ENCODE measurements at places on chromosomes 6 and 20.

DNA sequence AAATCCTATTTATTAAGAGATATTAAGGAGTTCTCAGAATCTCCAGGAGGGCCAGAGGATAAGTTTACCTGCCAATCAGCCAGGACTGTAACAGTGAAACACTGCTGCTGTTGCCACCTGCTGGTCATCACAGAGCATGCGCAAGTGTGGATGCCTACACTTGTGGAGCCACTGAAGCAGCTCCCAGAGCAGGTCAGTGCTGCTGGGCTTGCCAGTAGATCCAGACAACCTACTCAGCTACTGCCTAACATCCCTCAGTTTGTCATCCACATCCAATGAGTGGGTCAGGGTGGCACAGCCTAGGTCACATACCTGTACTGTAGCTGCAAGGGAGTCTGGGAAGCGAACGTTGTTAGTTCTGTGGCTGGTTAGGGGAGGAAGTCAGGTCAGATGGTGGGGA is 18.3 kb upstream of the NHSL1 start:
- peak; percentile 31 for DNase-seq

DNA sequence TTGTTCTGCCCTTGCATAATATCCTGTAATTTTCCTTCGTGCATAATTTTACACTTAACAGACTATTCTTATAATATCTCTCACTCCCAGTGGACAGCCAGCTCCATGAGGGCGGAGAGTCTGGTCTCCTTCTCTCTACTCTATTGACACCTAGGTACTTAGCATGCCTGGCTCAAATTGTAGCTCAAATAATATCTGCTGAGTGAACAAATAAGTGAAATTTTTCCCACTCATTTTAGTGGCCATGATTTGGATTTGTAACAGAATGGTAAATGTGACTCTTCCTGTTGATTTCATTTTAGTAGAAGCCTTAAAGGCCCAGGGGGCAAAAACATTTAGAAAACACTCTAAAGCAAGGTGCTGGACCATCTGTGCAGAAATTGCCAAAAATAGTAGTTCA is 7.8 kb upstream of the DOK5 start:
- DNase-seq, result no peak

DNA sequence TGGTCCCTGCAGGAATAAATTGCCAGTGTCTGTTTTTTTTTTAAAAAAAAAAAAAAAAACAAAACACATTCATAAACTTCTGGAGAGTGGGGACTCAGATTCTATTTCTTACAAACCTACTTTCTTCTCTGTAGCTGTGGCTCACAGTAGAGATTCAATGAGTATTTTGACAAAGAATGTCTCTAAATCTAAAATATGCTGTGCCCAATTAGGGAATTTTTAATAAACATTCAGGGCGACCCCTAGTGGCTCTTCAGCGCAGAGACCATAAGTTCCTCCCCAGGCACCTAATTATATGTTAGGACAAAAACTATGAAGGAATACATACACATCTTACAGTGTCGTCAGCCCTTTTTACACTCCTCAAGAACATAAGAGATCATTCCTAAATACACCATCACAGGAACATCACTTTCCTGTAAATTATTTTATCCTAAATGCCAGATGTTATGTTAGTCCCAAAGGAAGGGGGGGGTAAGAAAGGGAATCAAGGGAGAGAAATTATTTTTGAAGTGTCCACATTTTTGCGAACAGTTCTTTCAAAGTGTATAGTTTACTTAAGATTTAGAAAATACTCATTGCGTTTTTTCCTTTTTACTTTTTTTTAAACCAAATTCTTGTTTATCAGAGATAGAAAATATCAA is 21.8 kb upstream of the NAA20 start:
- peak; percentile 39 for DNase-seq

DNA sequence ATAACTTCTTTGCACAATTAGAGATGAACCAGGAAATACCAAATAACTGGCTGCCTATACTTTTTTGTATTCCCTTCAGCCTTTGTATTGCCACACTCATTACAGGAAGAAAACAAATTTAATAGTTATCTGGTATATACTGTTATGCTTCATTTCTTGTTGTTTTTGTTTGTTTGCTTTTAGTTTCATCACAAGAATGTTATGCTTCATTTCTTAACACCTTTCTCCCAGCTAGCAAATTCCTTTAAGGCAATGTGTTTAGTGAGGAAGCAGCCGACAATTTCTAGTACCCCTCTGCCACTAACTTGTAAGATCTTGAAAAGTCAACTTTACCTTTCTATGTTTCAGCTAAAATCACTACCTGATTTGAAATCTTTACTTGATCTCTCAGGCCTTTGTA is 1.4 kb downstream of the NCOA6 start:
- DNase-seq, result no peak

DNA sequence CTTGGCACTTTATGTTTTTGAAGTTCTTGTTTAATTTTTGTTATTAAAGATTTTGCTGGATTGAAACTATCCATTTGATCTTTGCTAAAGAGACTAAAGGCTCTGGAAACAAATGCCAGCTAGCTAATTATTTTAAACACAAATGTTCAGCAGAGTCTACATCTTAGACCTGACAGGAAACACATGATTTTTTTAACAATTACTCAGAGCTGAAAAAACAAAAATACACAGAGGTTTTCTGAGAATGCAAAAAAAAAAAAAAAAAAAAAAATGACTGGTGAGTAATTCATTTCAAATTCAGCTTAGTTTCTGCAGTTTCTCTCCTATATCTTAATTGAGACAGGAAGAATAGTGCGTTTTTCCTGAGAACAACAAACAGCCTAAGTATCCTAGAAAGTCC is 448.0 kb downstream of the TENT5A start:
- DNase-seq, result no peak

DNA sequence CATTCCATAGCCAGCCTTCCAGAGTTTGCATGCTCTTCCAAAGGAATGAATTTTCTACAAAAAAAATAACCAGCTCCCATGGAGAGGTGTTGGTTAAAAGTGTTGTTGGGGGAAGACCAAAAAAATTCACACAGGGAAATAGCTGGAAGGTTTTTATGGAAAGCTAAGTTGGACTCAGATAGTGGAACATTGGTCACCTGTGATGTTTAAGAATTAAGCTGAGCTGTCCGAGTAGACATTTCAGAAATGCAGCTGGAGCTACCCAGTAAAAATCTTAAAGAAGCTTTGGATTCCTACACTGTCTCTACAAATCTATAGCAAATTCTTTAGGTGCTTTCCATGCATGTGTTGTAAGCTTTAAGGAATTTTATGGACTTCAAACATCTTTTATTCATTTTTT is 155.5 kb downstream of the THBS2 start:
- DNase-seq, result no peak

GRCh38 chr6:36793913-36794712 is 45.1 kb downstream of the CPNE5 start:
- no peak for DNase-seq

GRCh38 chr6:122393351-122393896 is 6.0 kb upstream of the HSF2 start:
- no peak for DNase-seq

All from ACHN (cell line).